HT1080 (cell line): ENCODE measurements at places on chromosomes 5 and 9.

GRCh38 chr5:88967633-88968585 lies 84.9 kb upstream of the MEF2C start:
- no peak for DNase-seq

GRCh38 chr5:141465351-141465750 lies 10.4 kb upstream of the PCDHGC3 start:
- no peak for DNase-seq

- no peak for DNase-seq
Observed at GRCh38 chr5:160466889-160467554, 45.4 kb downstream of the PTTG1 start.

DNA sequence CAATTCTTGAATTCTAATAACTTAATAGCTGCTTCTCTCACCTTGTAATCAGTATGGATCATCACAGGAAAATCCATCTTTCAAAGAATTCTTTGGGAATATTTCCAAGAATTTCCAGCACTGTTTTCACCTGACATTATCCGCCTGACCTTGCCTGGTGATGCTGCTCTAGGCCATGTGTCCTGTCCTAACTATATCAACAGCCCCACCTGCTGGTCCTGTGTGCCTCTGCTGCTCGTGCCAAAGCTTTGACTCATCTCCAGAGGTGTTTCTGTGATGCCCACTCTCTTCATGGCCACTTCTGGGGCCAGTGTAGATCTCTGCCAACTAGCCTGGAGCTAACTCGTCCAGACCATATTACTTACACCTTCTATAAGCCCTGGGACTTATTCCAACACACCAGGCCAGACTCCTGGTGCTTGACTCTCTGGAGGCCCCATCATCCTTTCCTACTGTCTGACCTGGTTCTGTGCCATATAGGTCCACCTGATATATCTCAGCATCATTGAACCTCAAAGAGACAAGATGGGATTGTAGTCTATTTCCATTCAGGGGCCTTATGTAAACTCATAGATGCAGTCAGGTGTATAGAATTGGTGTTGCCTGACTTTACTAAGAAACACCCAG lies 67.5 kb upstream of the CKMT2 start:
- DNase-seq, result peak; percentile 84

DNA sequence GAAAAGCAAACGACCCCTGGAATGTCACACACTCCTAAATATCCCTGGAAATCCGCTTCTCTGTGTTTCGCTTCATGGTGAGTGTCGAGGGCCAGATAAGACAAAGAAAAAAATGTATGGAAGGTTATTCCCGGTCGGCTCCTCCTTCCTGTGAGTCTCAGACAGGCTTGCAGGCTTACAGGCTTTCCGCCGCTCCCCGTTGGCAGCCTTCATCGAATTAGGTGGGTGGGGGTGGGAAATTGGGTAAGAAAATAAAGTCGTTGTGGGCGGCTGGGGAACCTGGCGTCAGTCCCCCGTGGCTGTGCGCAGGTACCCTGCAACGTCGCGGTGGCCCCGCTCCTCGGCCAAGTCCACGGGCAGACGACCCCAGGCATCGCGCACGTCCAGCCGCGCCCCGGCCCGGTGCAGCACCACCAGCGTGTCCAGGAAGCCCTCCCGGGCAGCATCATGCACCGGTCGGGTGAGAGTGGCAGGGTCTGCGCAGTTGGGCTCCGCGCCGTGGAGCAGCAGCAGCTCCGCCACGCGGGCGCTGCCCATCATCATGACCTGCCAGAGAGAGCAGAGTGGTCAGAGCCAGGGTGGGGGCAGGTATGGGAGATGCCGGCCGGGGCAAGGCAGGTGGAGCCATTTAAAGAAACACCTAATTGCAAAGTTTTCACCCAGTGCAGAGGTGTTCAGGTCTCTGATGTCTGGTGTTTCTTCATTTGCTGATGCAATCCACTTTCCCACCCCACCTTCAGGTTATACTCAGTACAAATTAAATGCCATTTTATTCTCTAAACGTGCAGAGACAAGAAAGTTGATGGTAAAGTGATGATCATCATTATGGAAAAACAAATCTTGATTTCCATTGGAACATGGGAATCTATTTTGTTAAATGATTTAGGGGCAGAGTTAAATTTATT lies 3.2 kb downstream of the CDKN2B start:
- DNase-seq, result no peak

GRCh38 chr5:79832911-79833310 lies 143.3 kb downstream of the CMYA5 start:
- no peak for DNase-seq

DNA sequence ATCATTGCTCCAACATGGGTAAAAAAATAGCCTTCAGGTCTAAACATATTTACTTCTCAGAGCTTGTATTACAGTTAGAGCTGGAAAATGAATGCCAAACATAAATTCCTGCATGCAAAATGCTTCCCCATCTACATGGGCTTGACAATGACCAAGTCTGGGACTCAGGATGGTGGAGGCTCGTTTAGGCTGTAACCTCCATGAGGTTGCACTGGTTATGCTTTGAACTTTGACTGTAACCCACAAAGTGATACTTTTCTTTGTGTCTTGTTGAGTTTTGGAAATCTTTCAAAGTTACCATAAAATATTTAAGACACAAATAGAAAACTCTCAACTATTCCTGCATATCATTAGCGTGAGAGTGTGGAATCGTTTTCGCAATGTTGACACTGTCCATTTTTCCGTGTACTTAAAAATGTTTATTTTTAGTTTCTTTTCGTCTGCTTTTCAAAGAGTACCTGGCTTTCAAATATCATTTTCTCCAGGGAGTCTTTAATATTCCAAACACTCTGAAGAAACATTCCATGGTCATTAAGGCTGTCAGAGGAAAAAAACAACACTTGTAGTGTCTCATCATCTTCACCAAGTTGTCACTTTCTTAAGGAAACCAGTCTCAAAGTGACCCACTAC lies 487.8 kb downstream of the ENC1 start:
- no peak for DNase-seq

GRCh38 chr5:24621792-24622191 lies 23.0 kb downstream of the CDH10 start:
- DNase-seq, result peak; percentile 47

GRCh38 chr5:91076138-91076537 lies 307.0 kb downstream of the ARRDC3 start:
- no peak for DNase-seq

GRCh38 chr5:5014586-5015235 lies 125.4 kb upstream of the ADAMTS16 start:
- DNase-seq, result peak; percentile 75

- DNase-seq, result no peak
Observed at GRCh38 chr9:111038331-111039230, at the start of gene LPAR1. TSS of gene LPAR1 (minus strand) at chr9:111038470. CDS start at chr9:110972117, 66,353 bp downstream.

DNA sequence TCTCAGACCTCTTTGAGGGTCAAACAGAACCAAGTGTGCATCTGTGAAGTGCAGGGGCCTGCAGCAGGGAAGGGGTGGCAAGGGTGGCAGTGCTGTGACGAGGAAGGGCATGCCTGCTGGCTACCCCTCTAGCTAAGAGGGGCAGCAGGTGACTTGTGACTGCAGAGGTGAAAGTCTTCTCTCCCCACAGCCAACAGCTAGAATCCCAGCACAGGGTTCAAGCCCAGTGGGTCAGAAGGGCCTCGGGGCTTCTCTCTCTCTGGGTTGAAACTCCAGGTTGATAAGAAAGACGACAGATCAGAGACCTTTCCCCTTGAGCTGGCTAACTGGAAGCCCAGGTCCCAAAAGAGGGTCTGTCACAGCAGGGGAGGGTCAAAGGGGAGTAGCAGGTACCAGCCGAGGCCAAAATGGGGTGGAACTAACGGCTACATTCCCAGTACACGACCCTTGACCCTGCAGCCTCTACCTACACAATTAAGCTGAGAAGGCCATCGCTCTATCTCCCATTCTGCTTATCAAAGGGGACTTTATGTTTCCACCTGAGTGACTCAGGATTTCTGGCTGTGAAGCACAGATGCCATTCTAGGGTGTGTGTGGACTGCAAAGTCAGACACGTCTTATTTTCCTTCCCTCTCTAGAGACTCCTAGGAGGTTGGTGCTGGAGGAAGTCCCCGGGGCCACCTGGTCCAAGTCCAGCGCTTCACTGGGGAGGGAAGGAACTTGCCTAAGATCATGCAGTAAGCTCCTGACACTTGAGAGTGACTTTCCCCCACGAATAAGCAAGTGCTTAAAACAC lies 14.6 kb downstream of the ANKS6 start:
- no peak for DNase-seq

DNA sequence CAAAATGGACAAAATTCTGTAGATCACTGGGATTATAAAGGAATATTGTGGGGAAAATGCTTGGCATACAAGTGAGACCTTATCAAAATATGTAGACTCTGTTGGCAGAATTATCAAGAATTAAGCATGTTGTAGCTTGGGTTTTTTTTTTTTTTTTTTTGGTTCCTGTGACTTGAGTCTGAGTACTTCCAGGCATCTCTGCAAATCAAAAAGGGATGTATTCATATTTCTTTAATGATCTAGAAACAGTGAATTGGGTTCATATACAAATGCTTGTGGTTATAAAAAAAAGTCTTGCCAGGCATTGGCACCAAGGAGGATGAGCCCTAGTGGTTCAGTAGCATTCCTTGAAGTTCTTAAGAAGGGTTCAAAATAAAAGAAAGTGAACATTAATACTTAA lies 292.2 kb downstream of the ARHGAP26 start:
- no peak for DNase-seq

GRCh38 chr9:114390952-114391351 lies 3.2 kb upstream of the AKNA start:
- no peak for DNase-seq

DNA sequence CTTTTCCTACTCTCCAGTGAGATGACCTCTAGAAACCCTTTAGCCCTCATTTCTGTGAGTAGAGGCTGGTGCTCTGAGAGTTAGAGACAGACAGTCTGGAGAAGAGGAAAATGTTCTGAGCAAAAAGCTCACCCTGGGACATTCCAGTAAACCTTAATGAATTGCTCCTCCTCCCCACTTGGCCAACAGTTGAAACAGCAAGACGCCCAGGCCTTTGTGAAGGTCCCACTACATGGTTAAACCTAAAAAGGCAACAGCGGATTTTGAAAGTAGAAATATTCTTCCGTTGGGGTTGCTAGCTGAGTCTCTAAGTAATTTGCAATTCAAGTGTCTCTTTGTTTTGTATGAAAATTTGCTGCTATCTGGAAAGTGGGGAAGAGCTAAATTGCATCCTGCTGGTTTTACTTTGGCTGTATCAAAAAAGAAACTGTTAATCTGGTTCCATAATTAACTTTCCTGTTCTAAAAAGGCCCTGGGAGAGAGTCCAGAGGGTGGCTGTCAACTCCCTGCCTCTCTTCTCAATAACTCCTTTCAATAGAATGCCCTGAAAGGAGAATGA lies 63.8 kb downstream of the ATP10B start:
- no peak for DNase-seq

GRCh38 chr5:96909435-96909834 lies 26.4 kb upstream of the LNPEP start:
- DNase-seq, result no peak

DNA sequence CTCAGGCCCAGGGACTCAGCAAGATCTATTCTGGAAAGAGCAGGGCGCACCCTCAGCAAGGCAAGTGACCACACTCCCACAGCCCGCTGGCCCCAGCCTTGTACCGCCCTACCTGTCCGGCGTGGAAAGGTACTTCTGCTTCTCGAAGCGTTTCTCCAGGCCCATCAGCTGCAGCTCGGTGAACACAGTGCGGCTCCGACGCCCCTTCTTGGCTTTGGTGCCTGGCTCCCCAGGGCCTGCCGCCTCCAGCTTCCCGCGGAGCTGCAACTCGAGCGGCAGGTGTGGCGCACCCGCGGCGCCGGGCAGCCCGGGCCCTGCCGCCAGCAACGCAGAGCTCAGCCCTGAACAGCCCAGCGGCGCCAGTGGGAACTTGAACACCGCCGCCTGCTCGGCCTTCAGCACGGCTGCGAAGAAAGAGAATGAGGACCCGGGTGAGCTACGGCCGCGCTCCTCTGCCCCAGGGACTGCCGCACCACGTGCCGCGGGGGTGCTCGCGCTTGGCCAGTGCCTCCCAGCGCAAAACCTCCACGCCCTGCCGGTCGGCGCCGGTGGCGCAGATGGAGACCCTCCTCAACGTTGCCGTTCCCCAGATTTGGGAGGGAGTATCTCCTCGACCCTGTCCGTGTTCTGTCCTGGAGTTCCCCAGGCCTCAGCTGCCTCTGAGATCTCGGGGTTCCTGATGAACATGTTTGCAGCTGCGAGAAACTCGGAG lies 2.2 kb downstream of the BARX1 start:
- no peak for DNase-seq

GRCh38 chr9:113454914-113455761 lies 8.4 kb upstream of the RGS3 start:
- peak; percentile 74 for DNase-seq

- no peak for DNase-seq
Observed at GRCh38 chr5:85069659-85070640, 685.3 kb upstream of the EDIL3 start.

- peak; percentile 47 for DNase-seq
Observed at GRCh38 chr5:115333164-115333563, 36.7 kb upstream of the CCDC112 start.

GRCh38 chr5:85441853-85442252 lies 1057.2 kb upstream of the EDIL3 start:
- no peak for DNase-seq

GRCh38 chr5:149936700-149937091 lies 7.9 kb downstream of the PDE6A start:
- no peak for DNase-seq

DNA sequence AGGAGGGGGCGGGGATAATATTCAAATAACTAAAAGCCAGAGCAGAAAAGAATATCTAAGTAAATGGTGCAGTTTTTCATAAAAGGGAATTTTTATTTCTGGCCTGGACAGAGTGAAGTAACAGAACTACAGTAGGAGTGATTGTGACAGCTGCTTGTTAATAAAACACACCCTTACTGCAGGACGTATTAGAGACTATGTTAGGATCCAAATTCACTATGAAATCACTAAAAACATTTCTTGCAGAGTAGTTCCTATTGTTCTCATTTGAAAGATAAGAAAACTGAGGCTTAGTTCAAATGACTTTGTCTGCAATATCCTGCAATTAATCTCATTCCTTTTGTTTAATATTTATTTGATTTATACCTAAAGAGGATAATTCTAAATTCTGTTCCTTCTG lies 39.5 kb downstream of the FAM174A start:
- DNase-seq, result no peak

DNA sequence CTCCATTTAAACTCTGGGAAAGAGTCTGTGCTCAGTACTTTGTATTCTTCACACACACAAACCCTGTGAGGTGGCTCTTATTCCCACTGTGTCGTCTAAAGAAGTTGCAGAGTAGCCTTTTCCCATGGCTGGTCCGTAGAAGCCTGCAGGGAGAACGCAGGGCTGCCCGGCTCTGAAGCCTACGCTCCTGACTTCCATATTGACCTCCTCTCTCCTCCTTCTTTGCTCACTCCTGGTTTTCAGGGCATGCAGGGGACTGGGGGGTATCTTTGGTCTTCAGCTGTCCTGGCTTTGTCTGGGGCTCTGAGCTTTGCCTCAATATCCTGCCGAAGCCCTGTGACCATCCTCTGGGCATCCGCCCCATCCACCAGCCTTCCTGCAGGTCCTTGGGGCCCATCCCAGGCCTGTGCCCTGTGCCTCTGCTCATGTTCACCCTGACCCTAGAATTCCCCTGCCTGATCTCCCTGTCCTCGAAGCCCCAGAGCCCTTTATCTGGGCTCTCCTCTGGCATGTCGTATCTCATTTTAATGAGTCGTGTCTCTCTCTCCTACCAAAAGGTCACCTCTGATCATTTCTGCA lies 83.8 kb upstream of the FSTL4 start:
- DNase-seq, result no peak
